ENCODE measurements at places on chromosomes 16 and 17. TPM values are rescaled to one million over a fixed set of nuclear protein-coding genes. Genes with fewer than 3 reads are reported as not detected.

Gene HOXB13
- not detected for total RNA-seq

Gene KRTAP16-1
- total RNA-seq, result not detected

Gene COL1A1
- total RNA-seq, result 1,635 TPM

Gene DHRS7C
- not detected for total RNA-seq

Gene DPEP3
- total RNA-seq, result not detected

Gene ZCCHC14
- total RNA-seq, result 14.0 TPM

Gene HOXB8
- not detected for total RNA-seq

Gene TMEM100
- total RNA-seq, result 2.8 TPM

Gene PLD6
- 1.9 TPM for total RNA-seq

Gene E4F1
- 31.9 TPM for total RNA-seq

Gene INCA1
- 0.09 TPM for total RNA-seq

Gene TBC1D3K
- total RNA-seq, result not detected

Gene CD79B
- 0.16 TPM for total RNA-seq

Gene ZNF75A
- 16.7 TPM for total RNA-seq

Gene CCL14
- not detected for total RNA-seq

Gene WNK4
- 0.09 TPM for total RNA-seq

Gene SCNN1B
- not detected for total RNA-seq

Gene PIK3R6
- not detected for total RNA-seq

Gene MT4
- not detected for total RNA-seq

Gene KRT39
- 0.17 TPM for total RNA-seq

Gene RAPGEFL1
- 0.52 TPM for total RNA-seq

Gene RAB40C
- total RNA-seq, result 6.5 TPM

Gene TSNAXIP1
- 1.5 TPM for total RNA-seq

Gene BCL7C
- 38.3 TPM for total RNA-seq

Gene MPV17L
- 0.47 TPM for total RNA-seq

Gene FBXO39
- 0.09 TPM for total RNA-seq

Gene KRTAP1-1
- total RNA-seq, result not detected

Gene NECAB2
- total RNA-seq, result not detected

Gene KRT23
- total RNA-seq, result 0.16 TPM

Gene FCSK
- 9.6 TPM for total RNA-seq

Gene ABCC12
- not detected for total RNA-seq

Gene FBXW10
- under 0.01 TPM for total RNA-seq

Gene OR3A2
- 0.32 TPM for total RNA-seq

Gene MPG
- total RNA-seq, result 225 TPM

Gene ARHGDIG
- total RNA-seq, result 0.77 TPM

Gene GDPD3
- 0.95 TPM for total RNA-seq

Gene KRT28
- total RNA-seq, result not detected

Gene KRT27
- not detected for total RNA-seq

Gene CNGB1
- total RNA-seq, result not detected

Gene PPY
- not detected for total RNA-seq

Gene HSBP1
- total RNA-seq, result 116 TPM

Gene SLC12A3
- total RNA-seq, result not detected

Gene ZNF764
- total RNA-seq, result 2.0 TPM

Gene CCL23
- not detected for total RNA-seq

Gene KRTAP9-2
- not detected for total RNA-seq

Gene TERB1
- 0.09 TPM for total RNA-seq

Gene CCDC200
- total RNA-seq, result 0.16 TPM

Gene PRR29
- total RNA-seq, result 0.52 TPM

Gene SALL1
- total RNA-seq, result 0.16 TPM

Gene DDX52
- total RNA-seq, result 13.4 TPM

Gene EXOSC6
- 13.2 TPM for total RNA-seq

Gene CYBC1
- total RNA-seq, result 49.2 TPM

Gene MYH13
- not detected for total RNA-seq
